ENCODE measurements at places on chromosomes 11 and 22. TPM values are rescaled to one million over a fixed set of nuclear protein-coding genes. Genes with fewer than 3 reads are reported as not detected.

GRCh38 chr11:62399172-62399877, 19.5 kb upstream of the SCGB1A1 start:
- no peak for DNase-seq

DNA sequence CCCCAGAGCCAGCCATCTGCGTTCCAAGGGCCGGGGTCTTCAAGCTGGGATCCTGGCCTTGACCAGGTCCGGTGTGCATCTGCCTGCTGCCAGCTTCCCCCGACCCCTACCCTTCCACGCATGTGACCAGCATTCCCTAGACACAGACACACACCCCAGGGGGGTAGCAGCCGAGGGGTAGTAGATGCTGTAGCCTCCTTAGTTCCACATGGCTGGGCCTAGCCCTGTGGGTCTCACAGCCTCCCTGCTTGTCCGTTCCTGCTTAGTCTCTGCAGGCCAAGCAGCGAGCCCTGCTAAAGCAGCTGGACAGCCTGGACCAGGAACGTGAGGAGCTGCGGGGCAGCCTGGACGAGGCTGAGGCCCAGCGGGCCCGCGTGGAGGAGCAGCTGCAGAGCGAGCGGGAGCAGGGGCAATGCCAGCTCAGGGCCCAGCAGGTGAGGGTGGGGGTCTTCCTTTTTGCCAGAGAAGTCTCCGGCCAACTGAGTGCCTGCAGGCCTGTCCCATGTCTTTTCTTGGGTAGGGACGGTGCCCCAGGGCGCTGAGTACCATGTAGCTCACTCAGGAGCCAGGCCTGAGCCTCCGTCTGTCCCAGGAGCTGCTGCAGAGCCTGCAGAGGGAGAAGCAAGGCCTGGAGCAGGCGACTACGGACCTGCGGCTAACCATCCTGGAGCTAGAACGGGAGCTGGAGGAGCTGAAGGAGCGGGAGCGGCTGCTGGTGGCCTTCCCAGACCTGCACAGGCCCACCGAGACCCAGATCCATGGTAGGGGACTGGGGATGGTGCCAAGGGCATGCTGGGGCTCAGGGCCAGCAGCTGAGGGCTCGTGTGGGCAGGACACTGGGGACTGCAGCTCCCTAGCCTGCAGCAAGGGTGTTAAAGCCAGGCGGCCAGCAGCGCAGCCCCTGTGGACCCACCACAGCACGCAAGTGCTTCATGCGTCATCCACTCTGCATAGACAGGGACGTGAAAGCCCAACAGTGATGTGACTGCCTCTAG, 13.6 kb downstream of the RNF215 start:
- DNase-seq, result no peak

- no peak for DNase-seq
Observed at GRCh38 chr11:794766-795633, 3.1 kb downstream of the SLC25A22 start.

The ZBTB16 gene
- total RNA-seq, result 6.4 TPM

The OVOL1 gene
- total RNA-seq, result not detected

All from dermis microvascular lymphatic vessel endothelial cell (primary cell).